ENCODE measurements at places on chromosomes 2 and 18. TPM values are rescaled to one million over a fixed set of nuclear protein-coding genes. Genes with fewer than 3 reads are reported as not detected.

Gene IL36G
- polyA plus RNA-seq: not detected

Gene TTC21B
- 25.0 TPM for polyA plus RNA-seq

Gene APOB
- not detected for polyA plus RNA-seq

Gene DSG4
- polyA plus RNA-seq: not detected

Gene HSBP1L1
- polyA plus RNA-seq: 0.84 TPM

Gene ONECUT2
- 3.9 TPM for polyA plus RNA-seq

Gene TACR1
- polyA plus RNA-seq: 0.78 TPM

Gene PLGLB1
- 15.9 TPM for polyA plus RNA-seq

Gene IL1R1
- polyA plus RNA-seq: not detected

Gene THSD7B
- 0.46 TPM for polyA plus RNA-seq

Gene MC4R
- 2.1 TPM for polyA plus RNA-seq

Gene LAMA1
- 8.0 TPM for polyA plus RNA-seq

Gene PHOSPHO2
- 25.4 TPM for polyA plus RNA-seq

Gene DSEL
- polyA plus RNA-seq: 33.6 TPM

Gene ACTG2
- polyA plus RNA-seq: 0.67 TPM

Gene HMSD
- polyA plus RNA-seq: not detected

Gene GATA6
- not detected for polyA plus RNA-seq

Gene ADD2
- polyA plus RNA-seq: 52.5 TPM

Gene REEP1
- 121 TPM for polyA plus RNA-seq

Gene CDH20
- 1.7 TPM for polyA plus RNA-seq

Gene CDH7
- polyA plus RNA-seq: 7.4 TPM

Gene ANKRD30B
- not detected for polyA plus RNA-seq

Gene STK16
- 96.5 TPM for polyA plus RNA-seq

Gene HAAO
- polyA plus RNA-seq: not detected

Gene HTR2B
- not detected for polyA plus RNA-seq

Gene RGPD4
- polyA plus RNA-seq: 0.26 TPM

Gene PRKCE
- polyA plus RNA-seq: 6.6 TPM

Gene SIX3
- 8.7 TPM for polyA plus RNA-seq

Gene SERPINB7
- polyA plus RNA-seq: not detected

Gene CPS1
- polyA plus RNA-seq: 0.25 TPM

Gene REG1B
- polyA plus RNA-seq: not detected

Gene SFTPB
- polyA plus RNA-seq: not detected

Gene TRABD2A
- polyA plus RNA-seq: 2.7 TPM

Gene GRP
- polyA plus RNA-seq: not detected

Gene C2orf80
- polyA plus RNA-seq: 71.5 TPM

Gene SH3RF3
- polyA plus RNA-seq: 0.52 TPM

Gene ABCB11
- not detected for polyA plus RNA-seq

Gene LINC00305
- not detected for polyA plus RNA-seq
